ENCODE measurements at places on chromosomes 6 and 20. TPM values are rescaled to one million over a fixed set of nuclear protein-coding genes. Genes with fewer than 3 reads are reported as not detected.

- no peaks in the 10 kb centered on the region for H3K27me3 ChIP-seq
These were observed 16.9 kb upstream of the CSE1L start for GRCh38 chr20:49029203-49029602.

TRAM2 gene
- total RNA-seq = 21.7 TPM

UBE2C gene
- total RNA-seq = 48.1 TPM

GRCh38 chr20:48448666-48449600 is 378.9 kb downstream of the PREX1 start:
- H3K27me3 ChIP-seq = no peaks in the 10 kb centered on the region
- no peak for DNase-seq
- no peaks in the 10 kb centered on the region for H3K4me1 ChIP-seq
- H3K27ac ChIP-seq = no peak overlapping the region

CNR1 gene
- total RNA-seq = 6.3 TPM

KCNB1 gene
- 0.52 TPM for total RNA-seq

GRCh38 chr6:10962673-10963072 is 75.8 kb downstream of the SYCP2L start:
- no peak for DNase-seq
- H3K27me3 ChIP-seq = no peaks in the 10 kb centered on the region
- peaks cover 23% of the 10 kb centered on the region for H3K36me3 ChIP-seq

DNA sequence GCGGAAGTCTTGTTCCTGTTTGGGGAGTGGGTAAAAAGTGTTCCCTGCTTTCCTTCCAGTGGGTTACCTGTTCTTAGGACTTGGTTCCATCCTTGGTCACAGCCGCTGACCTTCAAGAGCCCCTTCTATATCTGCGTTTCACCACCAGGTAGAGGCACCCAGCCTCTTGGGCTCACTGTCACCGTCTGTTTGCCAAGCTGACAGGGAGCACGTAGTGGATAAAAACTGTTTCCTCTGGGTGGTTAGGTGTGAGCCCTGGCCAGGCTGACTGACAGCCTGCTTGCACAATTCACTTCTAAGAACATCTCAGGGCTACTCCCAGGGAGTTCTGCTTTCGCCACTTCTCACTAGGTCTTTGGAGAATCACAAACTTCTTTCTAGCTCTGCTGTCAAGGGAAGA is 1.8 kb upstream of the JPH2 start:
- H3K27me3 ChIP-seq = no peaks in the 10 kb centered on the region
- H3K4me1 ChIP-seq = peaks cover 22% of the 10 kb centered on the region
- no peak overlapping the region for H3K4me3 ChIP-seq
- DNase-seq = no peak
- H3K27ac ChIP-seq = peak overlapping the region; percentile 73

FAM209B gene
- 0.36 TPM for total RNA-seq

TCP11 gene
- total RNA-seq = 0.24 TPM

- no peak for DNase-seq
- no peak overlapping the region for H3K4me3 ChIP-seq
- no peaks in the 10 kb centered on the region for H3K36me3 ChIP-seq
- no peaks in the 10 kb centered on the region for H3K27me3 ChIP-seq
These were observed 553.1 kb upstream of the MAN1A1 start for GRCh38 chr6:119902681-119903080.

DNA sequence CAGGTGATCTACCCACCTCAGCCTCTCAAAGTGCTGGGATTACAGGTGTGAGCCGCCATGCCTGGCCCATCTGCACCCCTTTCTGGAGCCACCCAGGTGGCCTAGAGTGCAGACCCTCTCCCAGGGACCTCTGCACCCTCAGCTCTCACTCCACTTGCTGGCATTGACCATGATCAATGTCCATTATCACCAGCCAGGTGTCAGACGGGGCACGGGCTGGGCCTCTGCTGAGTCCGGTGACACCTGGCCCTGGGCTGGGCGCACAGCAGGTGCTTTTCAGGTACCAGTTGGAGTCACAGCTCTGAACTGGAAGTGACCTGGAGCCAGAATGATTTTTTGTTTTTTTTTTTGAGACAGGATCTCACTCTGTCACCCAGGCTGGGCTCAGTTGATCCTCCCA is 91.8 kb upstream of the PMEPA1 start:
- H3K4me3 ChIP-seq = no peak overlapping the region
- peaks cover 32% of the 10 kb centered on the region for H3K4me1 ChIP-seq
- H3K27me3 ChIP-seq = no peaks in the 10 kb centered on the region
- H3K36me3 ChIP-seq = no peaks in the 10 kb centered on the region
- DNase-seq = no peak

- no peaks in the 10 kb centered on the region for H3K27me3 ChIP-seq
- no peaks in the 10 kb centered on the region for H3K4me1 ChIP-seq
- no peak for DNase-seq
- H3K27ac ChIP-seq = no peak overlapping the region
These were observed 101.1 kb upstream of the ID4 start for GRCh38 chr6:19736066-19736465.

GRCh38 chr6:169738976-169739529 is 12.3 kb downstream of the DYNLT2 start:
- H3K4me3 ChIP-seq = no peak overlapping the region
- DNase-seq = no peak
- no peaks in the 10 kb centered on the region for H3K36me3 ChIP-seq
- peaks cover 10% of the 10 kb centered on the region for H3K27me3 ChIP-seq
- H3K27ac ChIP-seq = no peak overlapping the region

DNA sequence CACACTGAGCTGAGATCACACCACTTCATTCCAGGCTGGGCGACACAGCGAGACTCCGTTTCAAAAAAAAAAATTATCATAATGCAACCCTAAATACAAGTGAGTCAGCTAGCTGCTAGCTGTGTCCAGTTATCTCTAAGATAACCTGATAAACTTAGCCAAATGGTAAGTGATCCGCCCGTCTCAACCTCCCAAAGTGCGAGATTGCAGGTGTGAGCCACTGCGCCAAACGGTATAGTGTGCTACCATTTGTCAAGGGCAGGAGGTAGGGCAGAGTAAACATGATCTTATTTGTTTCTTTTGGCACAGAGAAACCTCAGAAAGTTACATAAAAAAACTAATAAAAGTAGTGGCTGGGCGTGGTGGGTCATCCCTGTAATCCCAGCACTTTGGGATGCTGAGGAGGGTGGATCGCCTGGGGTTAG is 4.7 kb upstream of the C6orf132 start:
- DNase-seq = no peak
- peaks cover 5% of the 10 kb centered on the region for H3K4me1 ChIP-seq
- no peak overlapping the region for H3K27ac ChIP-seq
- H3K36me3 ChIP-seq = peaks cover 2% of the 10 kb centered on the region

LY6G6F gene
- not detected for total RNA-seq

MYH7B gene
- 1.3 TPM for total RNA-seq

ESF1 gene
- 17.4 TPM for total RNA-seq

DNA sequence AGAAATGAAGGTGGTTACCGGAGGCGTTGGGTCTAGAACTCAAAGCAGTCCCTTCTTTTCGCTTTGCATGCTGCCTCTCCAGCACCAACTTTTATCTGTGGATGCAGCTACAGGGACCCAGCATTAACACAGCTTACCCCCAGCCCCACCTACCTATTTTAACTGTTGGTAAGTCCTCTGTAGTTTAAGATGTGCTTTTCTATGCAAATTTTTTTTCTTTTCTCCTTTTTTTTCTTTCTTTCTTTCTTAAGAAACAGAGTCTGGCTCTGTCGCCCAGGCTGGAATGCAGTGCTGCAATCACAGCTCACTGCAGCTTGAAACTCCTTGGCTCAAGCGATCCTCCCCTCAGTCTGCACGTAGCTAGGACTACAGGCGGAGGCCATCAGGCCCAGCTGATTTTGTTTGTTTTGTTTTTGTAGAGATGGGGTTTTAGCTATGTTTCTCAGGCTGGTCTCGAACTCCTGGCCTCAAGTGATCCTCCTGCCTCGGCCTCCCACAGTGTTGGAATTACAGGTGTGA is 6.5 kb upstream of the USP45 start:
- DNase-seq = no peak
- H3K4me3 ChIP-seq = peak overlapping the region; percentile 98
- H3K27me3 ChIP-seq = no peaks in the 10 kb centered on the region
- no peaks in the 10 kb centered on the region for H3K36me3 ChIP-seq
- peaks cover 8% of the 10 kb centered on the region for H3K4me1 ChIP-seq
- peak overlapping the region; percentile 99 for H3K27ac ChIP-seq

SIRPA gene
- 6.8 TPM for total RNA-seq

PANK2 gene
- total RNA-seq = 48.3 TPM
